ENCODE measurements at places on chromosomes 5 and 9.

DNA sequence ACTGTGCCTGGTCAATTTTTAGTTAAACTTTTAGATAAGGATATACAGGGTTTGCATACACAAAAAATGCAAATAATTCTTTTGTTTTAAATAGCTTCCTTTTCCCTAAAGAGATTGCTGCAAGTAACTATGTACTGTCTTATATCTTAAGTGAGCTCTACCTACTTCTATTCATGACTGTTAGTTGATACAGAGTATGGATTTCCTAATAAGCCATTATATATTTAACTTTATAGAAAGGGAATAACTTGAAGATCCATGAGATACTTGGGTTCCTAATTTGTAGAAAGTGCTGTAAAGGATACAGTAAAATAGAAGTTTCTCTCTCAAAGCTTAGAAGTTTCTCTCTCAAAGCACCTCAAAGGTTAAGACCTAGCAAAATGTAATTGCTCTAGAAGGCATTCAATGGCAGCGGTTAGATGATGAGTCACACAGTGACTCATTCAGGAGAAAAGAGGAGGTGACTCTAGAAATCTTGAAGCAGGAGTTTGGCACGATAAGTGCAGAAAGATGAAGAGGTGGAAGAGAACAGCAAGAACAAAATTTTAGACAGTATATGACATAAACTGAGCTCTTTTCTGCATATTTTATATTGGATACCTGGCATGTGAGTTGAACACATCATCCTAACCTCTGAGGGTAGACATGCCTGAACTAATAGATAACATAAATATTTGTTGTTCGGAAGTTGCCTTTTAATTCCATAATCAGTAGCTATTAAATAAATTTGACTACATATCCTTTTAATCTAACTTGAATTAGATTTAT lies 5.5 kb upstream of the DNAJC21 start:
- peak; percentile 85 for DNase-seq

DNA sequence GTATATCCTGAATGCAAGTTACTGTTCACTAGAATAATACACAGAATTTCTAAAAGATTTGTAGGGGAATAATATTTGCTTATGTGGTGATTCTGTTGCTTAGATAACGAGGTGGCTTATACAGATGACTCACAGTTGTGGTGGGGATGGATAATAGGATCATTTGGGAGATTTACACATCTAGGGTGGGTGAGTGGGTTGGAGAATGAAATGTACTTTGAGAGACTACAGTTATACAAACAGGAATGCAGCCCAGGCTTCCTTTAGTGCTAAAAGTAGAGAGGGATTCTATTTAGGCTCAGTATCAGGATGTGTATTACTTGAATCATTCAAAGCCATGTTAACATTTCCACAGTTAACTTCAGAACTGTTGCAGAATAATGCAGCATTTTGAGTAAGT lies 1.8 kb downstream of the CTXN3 start:
- peak; percentile 2 for DNase-seq

DNA sequence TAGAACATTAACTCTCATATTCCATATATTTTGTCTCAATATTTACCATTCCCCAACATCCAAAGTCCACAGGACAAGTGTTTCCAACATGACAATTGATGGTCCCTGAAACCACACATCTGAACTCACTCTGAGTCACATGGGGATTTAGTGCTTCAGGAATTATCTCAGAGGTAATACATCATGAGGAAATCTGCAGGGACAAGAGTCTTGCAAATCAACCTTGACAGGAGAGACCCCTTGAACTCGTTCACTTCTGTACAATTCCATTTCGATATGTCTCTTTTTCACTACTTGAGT lies 119.7 kb upstream of the ABCA1 start:
- DNase-seq: no peak

DNA sequence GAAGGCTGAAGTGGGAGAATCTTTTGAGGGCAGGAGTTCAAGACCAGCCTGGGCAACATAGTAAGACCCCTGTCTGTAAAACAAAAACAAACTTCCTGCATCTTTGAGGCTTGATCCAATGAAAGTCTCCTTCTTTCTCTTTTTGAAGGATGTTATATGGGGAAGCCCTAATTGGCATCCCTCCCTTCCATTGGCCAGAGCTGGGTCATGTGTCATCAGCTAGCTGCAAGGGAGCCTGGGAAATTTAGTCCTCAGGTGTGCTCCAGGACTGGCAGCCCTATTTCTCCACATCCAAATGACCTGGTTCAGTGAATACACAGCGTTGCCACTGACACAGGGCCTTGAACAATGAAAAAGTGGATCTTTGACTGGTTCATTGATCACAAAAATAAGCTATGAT lies 9.0 kb upstream of the IER5L start:
- no peak for DNase-seq

All from NB4 (cell line).